SW480 (cell line): ENCODE measurements at places on chromosomes 5 and 9.
A peak's percentile ranks its signal among the peaks of the same experiment; 100 is the strongest.

DNA sequence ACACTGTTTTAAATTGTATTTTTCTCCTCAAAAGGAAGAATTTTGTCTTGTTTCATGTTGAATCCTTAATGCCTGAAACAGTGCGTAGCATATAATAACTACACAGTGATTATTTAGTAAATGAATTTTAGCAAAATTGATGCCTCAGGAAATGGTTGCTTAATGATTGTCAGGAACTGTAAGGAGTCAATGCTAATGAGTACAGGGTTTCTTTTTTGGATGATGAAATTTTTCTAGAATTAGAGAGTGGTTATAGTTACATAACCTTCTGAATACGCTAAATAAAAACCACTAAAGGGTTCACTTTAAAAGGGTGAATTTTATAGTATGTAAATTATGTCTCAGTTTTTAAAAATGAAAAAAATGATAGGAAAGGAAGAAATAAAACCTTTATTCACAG lies 14.9 kb downstream of the FAM151B start:
- no peak for DNase-seq

GRCh38 chr9:37390759-37391158 lies 31.7 kb upstream of the GRHPR start:
- peak; percentile 33 for DNase-seq

DNA sequence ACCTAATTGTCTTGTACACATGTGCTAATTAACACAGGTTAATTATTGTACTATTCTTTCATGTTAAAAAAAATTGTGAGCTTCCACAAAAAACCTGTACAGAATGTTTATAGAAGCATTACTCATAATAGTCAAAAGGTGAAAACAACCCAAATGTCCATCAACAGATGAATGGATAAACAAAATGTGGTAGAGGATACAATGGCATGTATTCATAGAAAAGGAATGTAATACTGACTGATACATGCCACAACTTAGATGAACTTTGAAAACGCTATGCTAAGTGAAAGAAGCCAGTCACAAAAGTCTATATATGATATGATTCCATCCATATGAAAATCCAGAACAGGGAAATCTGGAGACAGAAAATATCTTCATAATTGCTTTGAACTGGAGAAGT lies 25.6 kb downstream of the RRAGA start:
- peak; percentile 49 for DNase-seq

GRCh38 chr5:14125262-14125661 lies 17.9 kb upstream of the TRIO start:
- DNase-seq, result peak; percentile 16

- no peak for DNase-seq
Measured at GRCh38 chr9:131598121-131598520, 52.8 kb downstream of the PRRT1B start.

GRCh38 chr5:31410089-31410488 lies 121.8 kb downstream of the DROSHA start:
- DNase-seq, result no peak

- no peak for DNase-seq
Measured at GRCh38 chr5:69212022-69212421, 22.6 kb downstream of the CENPH start.

GRCh38 chr5:136197462-136198142 lies 4.6 kb upstream of the SMIM32 start:
- no peak for DNase-seq

DNA sequence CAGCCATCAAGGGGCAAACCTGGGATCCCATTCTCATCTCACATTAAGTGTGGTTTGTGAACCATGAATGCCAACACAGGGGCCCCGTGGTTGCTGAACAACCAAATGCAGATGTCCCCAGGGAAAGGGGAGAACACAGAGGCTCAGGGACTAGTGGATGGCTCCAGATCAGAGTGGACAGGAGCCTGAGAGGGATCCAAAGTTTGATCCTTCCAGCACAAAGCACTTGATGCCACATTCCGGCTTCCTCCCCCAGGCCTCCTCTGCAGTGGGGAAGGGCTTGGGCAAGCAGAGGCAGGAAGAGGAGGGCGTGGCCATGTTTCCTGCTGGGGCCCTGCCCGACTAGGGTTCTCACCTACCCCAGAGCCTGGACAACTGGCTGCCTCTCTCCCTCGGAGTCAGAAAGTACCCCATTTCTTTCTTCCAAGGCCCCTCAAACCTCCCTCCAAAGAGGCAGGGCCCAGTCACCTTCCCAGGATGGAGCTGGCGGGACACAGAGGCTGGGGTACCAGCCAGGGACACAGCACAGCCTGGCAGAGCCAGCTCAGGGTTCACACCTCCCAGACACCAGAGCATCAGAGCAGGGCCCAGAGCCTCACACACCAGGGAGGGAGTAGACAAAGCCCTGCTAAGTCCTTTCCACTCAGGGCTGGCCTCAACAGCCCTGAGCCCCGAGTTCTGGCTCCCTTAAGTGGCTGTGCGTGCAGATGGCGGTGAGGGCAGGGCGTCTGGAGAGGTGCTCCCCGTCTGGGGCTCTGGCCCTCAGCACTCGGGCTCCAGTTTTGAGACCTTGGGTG lies 4.3 kb upstream of the RNF44 start:
- DNase-seq, result peak; percentile 83

GRCh38 chr5:119291877-119292276 lies 63.9 kb upstream of the TNFAIP8 start:
- no peak for DNase-seq

DNA sequence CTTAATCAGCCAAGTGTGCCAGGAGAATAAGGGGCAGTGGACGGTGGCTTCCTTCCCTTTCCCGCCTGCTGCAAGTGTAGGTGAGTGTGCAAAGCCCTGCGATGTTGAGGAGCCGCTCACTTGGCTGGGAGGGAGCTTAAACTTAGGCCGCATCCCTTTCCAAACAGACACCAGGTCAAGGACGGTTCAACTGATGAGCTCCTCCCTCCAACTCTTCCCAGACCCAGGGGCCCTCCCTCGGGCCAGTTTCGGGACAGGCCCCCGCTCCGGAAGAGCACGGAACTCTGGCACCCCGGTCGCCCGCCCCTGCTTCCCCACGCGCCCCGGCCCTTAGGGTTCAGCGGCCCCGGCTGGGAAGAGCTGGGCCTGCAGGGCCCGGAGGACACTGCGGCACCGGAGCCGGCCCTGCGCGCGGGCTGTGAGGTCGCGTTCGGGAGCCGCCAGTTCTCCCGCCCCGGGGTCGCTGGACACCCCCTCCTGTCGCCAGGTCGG lies 481 bp downstream of the MRPL36 start:
- DNase-seq, result no peak

DNA sequence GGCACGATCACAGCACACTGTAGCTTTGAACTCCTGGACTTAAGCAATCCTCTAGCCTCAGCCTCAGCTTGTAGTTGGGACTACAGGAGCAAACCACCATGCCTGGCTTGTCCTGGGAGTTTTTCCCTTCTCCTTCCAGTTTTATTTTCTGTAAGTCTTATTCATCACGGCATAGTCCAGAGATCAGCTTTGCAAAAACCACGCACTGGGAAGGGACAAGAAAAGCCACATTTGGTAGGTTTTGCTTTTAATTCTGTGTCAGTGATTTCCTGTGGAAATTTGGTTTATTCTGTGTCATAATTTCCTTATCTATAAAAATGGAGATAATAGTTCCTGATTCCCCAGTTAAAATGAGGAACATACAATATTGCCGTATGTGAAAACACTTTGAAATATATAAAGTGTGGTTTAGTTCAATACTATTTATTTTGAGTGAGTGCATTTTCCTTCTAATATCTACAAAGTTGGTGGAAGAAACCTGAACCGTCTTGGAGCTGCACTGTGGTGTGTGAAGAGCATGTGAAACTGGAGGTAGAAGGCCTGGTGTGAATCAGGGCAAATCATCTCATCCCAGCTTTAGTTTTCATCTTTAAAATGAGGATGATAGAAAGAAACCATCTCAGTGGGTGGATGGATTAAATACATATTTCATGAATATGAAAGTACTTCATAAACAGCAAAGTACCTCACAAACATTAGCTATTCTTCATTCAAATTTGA lies 92.8 kb upstream of the ELL2 start:
- DNase-seq, result no peak

DNA sequence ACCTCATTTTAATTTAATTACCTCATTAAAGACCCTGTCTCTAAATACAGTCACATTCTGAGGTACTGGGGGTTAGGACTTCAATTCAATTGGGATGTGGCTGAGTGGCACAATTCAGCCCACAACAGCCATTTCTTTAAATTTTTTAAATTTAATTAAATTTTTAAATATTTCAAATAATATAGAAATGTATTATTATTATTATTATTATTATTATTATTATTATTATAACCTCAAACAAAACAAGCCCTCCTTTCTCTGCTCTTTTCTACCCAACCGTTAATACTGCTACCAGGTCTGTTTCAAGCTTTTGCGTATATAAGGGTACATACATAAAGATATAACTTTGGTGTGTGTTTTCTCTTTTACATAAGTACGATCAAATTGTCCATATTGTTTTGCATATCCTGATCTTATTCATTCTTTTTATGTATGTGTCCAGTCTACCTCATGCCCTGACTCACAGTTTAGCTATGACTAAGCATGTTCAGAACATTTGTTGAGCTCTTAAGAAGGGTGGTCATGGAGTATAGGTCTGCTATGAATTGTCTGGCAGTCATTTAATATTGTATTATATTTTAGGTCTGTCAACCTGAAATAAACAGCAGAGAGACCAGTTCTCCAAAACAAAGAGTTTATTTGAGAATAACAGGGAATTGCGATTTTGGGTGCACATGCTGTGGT lies 16.1 kb upstream of the RAB14 start:
- DNase-seq, result no peak

DNA sequence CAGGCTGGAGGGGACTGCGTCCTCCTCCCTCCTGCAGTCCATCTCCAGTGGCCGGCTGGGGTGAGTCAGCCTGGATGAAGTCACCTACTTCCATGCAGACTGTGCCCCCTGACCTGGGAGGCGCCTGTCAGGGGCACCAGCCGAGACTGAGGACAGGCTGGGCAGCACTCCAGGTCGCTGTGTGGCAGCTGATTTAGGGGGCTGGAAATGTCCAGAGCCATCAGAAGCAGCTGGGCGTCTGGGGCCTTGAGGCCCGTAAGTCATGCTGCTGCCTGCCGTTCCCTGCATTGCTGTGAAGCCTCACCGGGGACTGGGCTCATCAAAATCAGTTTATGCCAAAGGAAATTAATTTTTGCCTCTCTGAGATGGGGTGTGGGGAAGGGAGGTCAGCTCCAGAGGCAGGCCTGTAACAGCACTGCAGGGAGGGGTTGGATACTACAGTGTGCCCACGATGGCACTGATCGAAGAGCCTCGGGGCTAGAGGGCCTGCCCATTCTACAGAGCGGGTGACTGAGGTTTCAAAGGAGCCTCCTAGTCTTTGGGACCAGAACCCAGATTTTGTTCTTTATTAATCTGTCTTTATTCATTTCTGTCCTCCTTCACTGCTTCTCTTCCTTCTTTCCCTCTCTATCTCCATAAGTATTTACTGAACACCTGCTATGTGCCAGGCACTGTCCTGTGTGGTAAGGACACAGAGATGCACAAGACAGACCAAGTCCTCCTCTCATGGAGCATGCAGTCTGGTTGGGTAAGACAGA lies 70.4 kb upstream of the PSD2 start:
- no peak for DNase-seq

DNA sequence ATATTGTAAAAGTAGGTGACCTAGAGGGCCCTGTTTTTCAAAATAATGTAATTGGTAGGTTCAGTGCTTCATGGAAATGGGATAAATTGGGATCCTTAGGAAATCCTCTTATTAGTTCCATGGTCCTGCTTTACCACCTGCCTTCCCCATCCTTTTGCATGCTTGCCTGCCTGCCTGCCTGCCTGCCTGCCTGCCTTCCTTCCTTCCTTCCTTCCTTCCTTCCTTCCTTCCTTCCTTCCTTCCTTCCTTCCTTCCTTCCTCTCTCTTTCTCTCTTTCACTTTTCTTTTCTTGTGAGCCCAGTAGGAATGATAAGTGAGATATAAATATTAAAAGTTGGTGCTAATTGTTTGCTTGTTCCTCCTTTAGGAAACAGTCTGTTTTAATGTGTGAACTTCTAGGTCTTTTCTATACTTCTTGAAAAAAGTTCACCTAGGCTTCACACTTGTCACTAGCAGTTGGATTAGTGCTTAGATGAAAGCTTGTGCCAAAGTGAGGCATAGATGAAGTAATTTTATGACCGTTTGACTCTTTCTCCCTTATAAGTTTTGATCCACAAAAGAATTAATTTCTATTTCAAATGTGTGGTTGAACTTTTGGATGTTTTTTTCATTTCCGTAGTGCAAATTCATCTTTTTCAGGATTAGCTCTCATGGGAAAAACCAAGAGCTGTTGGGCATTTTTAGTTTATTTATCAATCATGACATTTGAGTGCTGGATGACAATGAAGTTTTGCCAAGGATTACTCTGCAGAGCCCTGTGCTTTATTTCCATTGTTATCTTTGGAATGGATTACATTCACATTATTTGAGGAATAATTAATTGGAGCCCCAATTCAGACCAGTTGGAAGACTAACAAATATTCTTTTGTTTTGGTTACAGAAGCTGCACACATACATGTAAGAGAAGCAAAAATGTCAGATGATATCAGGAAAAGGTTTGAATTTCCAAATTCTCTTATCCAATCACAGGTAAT lies 30.7 kb downstream of the FOCAD start:
- no peak for DNase-seq

GRCh38 chr5:67636091-67636490 lies 439.5 kb upstream of the CD180 start:
- no peak for DNase-seq

GRCh38 chr5:96601715-96602244 lies 60.4 kb upstream of the CAST start:
- DNase-seq, result peak; percentile 69

DNA sequence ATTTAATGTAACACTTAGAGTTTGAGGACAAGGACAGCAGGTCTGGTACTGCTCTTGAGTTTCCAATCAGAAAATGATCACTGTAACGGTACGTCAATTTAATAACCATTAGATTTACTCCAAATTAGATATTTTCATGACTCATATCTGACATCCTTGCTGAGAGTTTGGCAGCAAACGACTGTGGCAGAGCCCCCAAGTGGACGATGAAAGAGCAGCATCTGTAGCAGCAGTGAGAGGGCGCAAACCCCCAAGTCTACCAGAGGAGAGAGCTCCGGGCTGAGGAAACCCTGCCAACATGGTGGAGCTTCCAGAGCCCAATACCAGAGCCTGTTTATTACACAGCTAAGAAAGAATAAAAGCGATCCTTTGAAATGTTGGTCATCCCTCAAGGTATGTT lies 73.2 kb upstream of the EPB41L4A start:
- peak; percentile 51 for DNase-seq

GRCh38 chr9:101795147-101795546 lies 56.7 kb upstream of the GRIN3A start:
- no peak for DNase-seq

GRCh38 chr5:1961952-1962595 lies 79.3 kb upstream of the IRX4 start:
- no peak for DNase-seq

- DNase-seq, result peak; percentile 90
Measured at GRCh38 chr5:134738963-134739661, 764 bp downstream of the CAMLG start.

- no peak for DNase-seq
Measured at GRCh38 chr9:124447297-124447661, 3.0 kb upstream of the ADGRD2 start.

DNA sequence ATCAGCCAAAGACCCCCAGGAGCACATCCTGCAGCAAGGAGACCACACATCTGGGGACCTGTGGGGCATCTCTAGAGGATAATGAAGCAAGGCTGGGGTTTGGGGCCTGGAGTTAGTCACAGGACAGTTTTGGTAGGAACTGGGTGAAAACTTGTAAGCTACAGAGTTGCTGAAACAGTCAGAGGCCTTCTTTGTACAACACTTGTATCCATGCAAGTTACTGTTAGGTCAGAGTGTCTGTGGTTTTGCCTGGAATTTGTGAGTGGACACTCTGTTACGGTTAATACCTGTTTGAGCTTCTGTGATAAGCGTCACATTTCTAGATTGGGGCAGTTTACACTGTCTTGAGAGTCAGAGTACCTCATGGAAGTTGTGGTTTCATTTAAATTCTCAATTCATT lies 22.6 kb upstream of the ASPN start:
- no peak for DNase-seq
